ENCODE measurements at places on chromosomes 3 and 15.

GRCh38 chr15:55381595-55381994 lies 26.6 kb downstream of the CCPG1 start:
- no peak for DNase-seq

GRCh38 chr3:151863611-151864010 lies 9.8 kb upstream of the SUCNR1 start:
- no peak for DNase-seq

DNA sequence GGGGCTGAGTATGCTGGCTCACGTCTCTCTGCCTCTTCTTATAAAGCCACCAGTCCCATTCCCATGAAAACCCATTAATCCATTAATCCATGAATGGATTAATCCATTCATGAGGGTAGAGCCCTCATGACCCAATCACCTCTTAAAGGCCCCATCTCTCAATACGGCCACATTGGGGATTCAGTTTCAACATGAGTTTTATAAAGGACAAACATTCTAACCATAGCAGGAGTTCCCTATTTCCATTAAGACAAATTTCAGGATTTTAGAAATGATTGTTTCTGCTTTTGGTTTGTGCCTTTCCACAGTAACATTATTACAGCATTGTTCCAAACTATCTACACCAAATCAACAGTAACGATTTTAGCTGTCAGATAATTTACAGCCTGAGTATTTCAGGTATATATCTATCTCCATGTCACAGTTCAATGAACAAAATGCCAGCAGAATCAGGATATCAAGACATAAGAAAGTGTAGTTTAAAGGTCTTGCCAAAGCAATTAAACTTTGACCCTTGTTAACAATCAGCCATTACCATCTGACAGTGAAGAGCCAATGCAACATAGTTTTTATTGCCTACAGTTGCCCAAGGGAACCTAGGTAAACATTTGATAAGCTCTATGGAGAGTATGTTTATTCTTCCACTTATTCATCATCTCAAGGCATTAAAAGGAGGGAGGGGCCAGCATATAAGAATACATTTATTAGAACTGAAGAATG lies 3.8 kb downstream of the TSPAN3 start:
- peak; percentile 26 for DNase-seq

DNA sequence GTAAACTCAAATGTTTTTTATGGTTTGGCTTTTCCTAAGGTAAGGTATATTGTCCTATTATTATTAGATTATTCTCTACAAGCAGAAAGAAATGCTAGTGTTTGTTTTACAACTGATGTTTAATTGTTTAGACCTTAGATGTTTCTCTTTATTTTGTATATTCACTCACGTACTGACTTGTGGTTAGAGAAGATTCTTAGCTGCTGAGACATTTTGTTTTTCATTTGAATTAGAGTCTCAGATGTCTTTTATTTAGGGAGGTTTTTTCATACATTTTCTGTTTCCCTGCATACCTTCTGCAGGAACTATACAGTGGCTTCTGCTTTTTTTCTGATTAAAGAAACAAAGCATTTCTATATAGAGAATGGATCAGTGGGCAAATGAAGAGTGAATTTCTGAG lies 110.9 kb downstream of the MYRIP start:
- DNase-seq, result no peak

Data from DMS79 treated with DMSO at 0.1 percent for 48 hours (cell line).